ENCODE measurements at places on chromosomes 1 and 21.

DNA sequence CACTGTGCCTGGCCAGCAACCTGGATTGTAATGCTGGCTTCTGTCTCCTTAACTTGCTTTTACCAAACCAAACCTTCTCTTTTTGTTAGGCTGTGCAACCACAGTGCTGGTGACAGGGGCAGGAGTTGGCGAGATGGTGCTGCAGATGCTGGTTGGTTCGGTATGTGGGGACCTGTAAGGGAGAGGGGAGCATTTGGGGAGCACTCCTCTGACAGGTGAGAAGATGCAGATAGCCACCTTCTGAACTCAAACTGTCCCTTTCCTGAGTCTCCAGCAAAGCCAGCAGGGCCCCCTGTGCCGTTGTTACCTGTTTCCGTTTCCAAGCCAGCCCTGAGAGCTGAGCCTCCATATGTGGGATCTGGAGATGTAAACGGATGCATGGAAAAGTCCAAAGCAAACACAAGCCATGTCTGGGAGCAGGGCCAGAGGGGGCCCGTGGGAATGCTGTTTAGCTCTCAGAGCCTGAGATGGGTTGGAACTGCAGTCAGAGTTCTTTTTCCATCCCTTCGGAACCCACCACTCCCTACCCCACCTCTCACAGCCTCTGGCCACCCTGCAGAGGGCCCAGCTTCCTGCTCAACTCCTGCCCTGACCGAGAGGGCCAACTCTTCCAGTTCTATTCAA is 34.0 kb downstream of the ELK4 start:
- DNase-seq = peak; percentile 58

- DNase-seq = no peak
These were observed 122.2 kb downstream of the KCNN3 start for GRCh38 chr1:154747740-154748404.

DNA sequence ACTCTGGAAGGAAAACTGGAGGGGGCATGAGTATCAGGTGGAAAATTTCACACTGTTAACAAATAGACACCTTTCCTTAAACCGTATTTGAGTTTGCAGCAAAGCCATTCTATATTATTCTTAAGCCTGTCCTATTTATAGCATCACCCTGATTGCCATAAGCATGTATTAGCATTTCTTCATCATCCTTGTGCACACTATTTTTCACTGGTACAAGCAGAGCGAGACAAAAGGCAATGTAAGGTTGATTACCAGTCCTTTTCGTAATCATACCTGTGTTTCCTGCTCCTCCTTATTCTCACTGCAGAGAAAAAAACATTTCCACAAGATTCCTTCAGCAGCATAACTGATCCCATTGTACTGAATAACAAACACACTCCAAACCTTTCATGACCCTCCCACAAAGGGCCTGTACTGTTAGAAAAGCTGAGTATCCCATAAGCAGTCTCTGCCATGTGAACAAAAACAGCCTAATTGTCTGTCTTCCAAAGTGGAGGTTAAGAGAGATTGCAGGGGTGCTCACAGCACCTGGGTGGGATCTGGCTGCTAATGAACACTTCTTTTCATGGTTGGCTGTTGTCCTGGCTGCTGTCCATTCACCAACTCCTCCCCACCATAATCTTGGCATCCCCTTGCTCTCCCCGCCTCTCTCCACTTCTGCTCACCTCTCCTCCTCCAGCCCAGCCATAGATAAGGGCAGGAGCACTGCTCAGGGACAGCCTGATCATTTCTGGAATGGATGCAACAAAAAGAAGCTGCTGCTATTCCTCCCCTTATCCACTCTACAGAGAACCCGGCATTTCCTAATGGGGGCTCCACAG is 30.4 kb downstream of the VTCN1 start:
- DNase-seq = no peak

GRCh38 chr1:115134850-115135480 is 45.7 kb upstream of the TSPAN2 start:
- no peak for DNase-seq

GRCh38 chr21:36786186-36786585 is 87.3 kb downstream of the SIM2 start:
- DNase-seq = no peak

DNA sequence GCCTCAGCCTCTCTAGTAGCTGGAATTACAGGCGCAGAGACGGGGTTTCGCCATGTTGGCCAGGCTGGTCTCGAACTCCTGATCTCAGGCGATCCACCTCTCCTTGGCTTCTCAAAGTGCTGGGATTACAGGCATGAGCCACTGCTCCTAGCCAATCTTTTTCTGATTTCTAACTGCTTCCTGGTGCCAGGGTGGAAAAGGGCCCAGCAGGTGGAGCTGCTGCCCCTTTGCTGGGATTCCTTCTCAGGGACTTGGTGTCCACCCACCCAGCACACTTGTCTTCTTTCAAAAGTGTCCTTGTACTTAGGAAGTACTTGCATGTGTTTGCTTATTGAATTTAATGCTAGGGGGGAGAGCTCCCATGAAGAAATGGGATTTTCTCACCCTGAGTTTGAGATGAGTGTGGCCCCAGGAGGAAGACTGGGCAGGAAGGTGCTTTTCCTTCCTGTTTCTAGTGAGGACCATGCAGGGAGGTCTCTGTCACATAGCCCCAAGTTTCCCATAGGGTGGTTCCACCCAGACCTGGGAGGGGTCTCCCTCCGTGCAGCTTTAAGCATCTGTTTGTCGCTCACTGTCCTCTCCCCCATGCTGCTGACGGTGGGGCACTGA is 14.2 kb downstream of the UTP11 start:
- DNase-seq = no peak
